ENCODE measurements at places on chromosomes 2 and 18.

- no peak for DNase-seq
Measured at GRCh38 chr2:101771910-101772321, 74.4 kb downstream of the MAP4K4 start.

DNA sequence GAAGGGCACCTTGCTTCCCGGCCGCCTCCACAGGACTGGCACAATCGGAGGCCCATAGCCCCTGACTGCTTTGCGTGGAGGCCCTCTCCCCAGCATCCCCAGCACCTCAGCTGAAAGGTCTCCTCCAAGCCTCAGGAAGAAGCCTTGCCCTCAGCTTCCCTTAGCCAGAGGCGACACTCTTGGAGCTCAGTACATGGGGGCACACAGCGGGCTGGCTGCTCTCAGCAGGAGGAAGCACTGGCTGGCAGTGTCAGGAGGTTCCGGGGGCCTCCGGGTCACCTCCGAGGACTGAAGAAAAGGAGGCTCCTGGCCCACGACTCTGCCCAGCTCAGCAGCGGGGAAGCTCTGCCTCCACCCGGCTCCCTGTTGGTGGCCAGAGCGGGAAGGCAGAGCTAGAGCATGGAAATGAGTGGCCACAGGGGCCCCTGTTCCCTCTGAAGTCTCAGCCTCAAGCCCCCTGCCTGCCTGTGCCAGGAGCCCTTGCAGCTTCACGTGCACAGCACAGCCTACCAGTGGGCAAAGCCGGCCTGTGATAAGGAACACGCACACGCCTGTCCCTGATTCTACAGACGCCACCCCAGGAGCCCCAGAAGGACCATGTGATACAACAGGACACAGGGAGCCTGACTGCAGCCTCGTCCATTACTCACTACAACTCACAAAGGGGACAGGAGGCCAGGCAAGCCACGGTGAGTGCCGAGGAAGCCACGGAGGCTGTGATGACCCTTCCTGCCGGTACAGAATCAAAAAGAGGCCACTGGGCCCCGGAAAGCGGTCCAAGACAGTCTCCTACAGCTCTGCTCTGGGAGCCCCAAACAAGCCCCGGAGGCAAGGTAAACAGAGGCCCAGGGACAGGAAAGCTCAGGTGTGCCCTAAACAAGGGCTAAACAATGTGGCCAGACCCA lies 15.5 kb downstream of the HDAC4 start:
- no peak for DNase-seq

DNA sequence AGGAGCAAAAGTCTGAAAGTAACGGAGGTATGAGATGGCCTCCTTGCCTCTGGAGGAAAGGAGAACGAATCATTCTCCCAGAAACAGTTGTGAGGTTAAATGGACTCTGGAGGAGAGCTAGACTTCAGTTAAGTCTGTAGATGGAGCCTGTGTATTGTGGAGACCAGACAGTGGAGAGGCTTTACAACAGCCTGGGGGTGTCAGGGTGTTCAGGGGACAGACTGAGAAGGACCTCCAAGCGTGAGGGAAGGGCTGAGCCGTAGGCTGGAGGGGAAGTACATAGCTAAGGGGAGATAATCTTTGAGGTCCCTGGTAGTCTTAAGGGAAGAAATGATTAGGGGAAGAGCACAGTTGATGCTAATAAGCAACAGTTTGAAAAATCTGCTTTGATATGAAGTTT lies 76.6 kb downstream of the GALNT1 start:
- no peak for DNase-seq

GRCh38 chr2:85215448-85216401 lies 82.5 kb downstream of the TCF7L1 start:
- DNase-seq = peak; percentile 60

- no peak for DNase-seq
Measured at GRCh38 chr2:216057688-216058193, 23.9 kb downstream of the PECR start.

- no peak for DNase-seq
Measured at GRCh38 chr18:46541626-46542189, 115.3 kb downstream of the LOXHD1 start.

DNA sequence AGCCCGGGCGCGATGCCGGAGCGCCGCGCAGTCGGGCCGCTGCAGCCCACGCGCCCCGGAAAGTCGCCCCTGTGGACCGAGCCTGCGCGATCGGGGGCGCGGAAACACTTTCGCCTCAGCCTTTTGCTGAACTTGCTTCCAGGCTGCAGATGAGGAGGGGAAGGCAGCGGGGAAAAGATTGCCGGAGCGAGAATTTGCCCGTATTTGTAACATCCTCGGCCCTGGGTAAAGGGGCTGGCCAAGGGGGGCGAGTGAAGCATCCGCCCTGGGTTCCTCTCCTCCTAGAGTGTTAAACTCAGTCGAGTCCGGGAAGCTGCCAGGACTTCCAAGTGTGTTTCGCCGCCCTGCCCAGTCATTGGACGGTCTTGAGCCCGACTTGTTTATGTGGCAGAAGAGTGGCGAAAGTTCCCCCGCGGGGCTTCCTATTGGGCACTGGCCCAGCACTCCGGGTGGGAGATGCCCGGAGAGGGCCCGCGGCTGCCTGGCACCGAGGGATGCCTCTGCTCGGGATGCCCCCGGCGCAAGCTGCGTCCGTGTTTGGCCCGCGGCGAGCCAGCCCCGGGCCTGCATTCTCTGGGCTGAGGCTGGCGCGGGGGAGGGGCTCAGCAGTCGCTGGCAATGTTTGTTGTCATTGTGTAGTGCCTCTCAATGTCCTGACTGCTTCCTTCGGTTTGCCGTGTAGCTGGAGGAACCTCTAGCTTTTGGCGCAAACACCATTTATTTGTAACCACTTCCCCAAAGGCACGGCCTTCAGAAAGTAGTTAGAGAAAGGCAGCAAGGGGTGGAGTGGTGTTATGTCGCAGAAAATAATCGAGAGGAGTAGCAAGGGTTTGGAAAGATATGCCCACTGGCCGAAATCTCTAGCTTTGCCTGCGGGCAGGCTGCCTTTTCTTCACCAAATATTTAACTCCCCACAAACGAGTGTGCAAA lies 1.1 kb downstream of the CYBRD1 start:
- DNase-seq = no peak

GRCh38 chr2:156333274-156333950 lies 891 bp upstream of the NR4A2 start:
- DNase-seq = no peak

- DNase-seq = no peak
Measured at GRCh38 chr18:4060427-4061281, 394.5 kb downstream of the DLGAP1 start.

GRCh38 chr2:43010438-43011157 lies 215.8 kb downstream of the ZFP36L2 start:
- no peak for DNase-seq

GRCh38 chr2:11498543-11499034 lies 32.6 kb upstream of the E2F6 start:
- no peak for DNase-seq

- DNase-seq = no peak
Measured at GRCh38 chr2:231193216-231193615, 5.2 kb upstream of the ARMC9 start.

GRCh38 chr2:71560638-71561011 lies 107.3 kb downstream of the DYSF start:
- no peak for DNase-seq

DNA sequence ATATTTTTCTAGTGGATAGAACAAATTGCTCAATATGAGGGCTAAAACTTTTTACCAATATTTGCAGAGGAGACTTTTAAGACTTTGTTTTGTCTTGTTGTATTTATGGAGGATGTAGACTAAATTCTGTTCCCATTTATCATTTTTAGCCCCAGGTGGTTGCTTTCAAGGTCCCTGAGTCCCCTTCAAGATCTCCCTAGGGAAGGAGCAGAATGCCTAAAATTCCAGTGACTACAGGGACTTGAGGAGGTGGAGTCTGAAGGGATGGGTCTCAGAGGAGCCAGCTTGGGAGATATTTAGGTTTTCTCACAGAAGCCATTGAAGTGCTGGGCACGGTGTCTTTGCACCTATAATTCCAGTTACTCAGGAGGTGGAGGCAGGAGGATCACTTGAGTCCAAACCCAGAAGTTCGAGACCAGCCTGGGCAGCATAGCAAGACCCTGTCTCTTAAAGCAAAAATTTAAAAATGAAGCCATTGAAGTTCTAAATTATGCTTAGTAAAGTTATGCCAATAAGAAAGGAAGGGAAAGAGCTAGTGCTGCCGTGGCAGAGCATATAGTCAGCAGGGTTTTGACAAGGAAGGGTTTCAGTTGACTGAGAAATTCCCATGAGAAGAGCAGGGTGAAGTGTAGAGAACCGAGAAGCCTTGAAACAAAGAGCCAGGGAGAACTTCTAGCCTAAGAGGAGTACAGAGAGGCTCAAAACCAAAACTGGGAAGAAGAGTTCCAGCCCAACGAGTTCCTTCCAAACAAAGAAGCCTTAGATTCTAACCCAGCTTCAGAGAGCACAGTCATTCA lies 43.4 kb downstream of the COMMD1 start:
- DNase-seq = no peak

DNA sequence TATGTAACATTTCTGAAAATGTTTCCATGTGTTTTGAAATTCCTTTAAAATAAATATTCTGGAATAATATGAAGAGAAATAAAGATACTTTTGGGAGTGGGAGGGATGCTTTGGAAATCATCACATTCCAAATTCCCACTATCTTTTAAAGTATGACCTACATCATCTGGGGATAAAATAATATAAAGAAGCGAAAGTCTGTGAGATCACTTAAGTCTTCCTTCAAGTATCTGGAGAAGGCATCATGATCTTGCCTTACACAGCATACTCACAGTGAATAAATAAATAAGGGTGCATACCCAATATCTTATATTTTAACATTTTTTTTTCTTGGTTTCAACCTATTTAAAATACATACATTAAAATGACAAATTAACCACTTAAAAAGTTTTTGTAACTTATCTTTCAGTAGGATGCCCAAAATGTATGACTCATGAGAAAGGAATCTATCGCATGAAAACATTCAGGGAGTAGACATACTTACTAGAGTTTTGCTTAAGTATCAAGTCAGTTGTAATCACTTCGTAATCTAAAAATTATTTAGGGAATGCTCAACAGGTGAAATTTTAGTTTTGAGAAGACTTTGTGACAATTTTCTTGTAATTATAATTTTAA lies 248.3 kb upstream of the COL3A1 start:
- DNase-seq = no peak

GRCh38 chr2:224217233-224217961 lies 178.3 kb upstream of the SERPINE2 start:
- no peak for DNase-seq

- DNase-seq = no peak
Measured at GRCh38 chr2:148252646-148253045, 231.8 kb downstream of the MBD5 start.

DNA sequence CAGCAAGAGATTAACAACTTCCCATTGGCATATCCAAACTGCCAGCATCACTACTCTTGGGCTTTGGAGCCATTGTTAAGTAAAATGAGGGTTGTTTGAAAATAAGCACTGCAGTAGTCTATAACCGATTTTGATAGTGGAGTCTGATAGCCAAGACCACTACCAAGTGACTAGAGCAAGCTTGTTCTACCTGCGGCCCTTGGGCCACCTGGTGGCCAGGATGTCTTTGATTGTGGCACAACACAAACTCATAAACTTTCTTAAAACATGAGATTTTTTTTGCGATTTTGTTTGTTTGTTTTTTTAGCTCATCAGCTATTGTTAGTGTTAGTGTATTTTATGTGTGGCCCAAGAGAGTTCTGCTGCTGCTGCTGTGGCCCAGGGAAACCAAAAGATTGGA lies 11.0 kb downstream of the UBE2E3 start:
- no peak for DNase-seq

DNA sequence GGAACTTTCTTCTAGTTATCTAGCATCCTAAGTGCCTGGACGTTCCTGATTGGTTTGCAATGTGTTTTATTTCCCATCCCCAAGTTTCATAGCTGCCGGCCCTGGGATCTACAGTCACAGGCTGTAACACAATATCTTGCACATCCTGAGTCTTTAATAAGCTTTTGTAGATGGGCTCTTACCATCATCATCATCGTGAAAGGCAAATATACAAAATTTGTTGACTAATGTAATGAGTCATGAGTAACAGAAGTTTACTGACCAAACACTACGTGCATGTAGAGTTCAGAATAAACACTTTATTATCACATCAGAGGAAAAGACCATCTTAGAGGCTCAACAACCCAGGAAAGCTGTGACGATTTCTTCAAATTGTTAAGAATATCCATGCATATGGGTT lies 8.1 kb upstream of the TYMS start:
- no peak for DNase-seq

Measured in smooth muscle cell of the brain vasculature (primary cell).